ENCODE measurements at places on chromosomes 4 and X. TPM values are rescaled to one million over a fixed set of nuclear protein-coding genes. Genes with fewer than 3 reads are reported as not detected.

KIAA1210 gene
- total RNA-seq, result not detected

DAPP1 gene
- total RNA-seq, result not detected

ZFP92 gene
- under 0.01 TPM for total RNA-seq

CSAG3 gene
- total RNA-seq, result not detected

Data from smooth muscle cell of trachea (primary cell).